Right kidney (tissue), 9 donors: ENCODE measurements at places on chromosomes 5 and 9.

DNA sequence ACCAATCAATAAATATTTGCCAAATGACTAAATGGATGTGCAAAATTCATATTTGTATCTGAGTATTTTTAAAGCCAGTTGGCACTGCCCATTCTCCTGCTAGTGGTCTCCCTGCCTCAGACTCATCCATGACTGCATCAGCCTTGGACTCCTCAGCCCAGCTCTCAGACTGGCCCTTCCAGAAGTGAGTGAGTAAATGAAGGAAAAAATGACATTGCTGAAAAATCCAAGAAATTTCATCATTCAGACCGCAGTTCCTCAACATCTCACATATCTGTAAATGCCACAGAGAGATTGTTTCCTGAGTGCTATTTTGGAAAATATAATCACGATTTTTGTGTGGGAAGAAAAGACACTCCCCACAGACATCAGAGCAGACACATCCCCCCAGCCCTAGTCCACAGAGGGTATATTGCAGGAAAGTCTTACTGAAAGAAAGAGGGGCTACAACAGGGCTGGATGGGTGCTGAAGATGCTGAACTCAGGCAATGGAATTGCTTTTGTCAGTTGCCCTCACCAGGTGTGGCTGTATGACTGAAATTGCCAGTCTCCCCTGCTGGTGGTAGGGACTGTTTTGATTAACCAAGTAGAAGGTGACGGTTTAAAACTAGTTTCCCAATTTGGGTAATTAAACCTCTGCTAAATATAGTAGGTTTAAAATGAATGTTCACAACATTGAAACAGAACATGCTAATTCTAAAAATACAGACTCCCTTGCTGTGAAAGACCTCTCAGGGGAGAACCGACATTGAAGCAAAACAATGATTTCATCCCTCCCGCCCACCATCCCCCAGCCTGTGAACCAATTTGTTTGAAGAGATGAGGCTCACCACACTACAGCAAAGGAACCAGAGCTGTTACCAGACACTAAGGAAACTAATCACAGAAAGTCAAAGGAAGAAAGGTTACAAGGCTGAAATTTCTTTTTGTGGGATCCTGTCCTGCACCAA is 158.8 kb downstream of the DEPDC1B start:
- no peak for DNase-seq

- no peak for DNase-seq
Measured at GRCh38 chr9:115757461-115757860, 396.1 kb upstream of the PAPPA start.

GRCh38 chr5:73437777-73438644 is 10.6 kb downstream of the FOXD1 start:
- no peak for DNase-seq

DNA sequence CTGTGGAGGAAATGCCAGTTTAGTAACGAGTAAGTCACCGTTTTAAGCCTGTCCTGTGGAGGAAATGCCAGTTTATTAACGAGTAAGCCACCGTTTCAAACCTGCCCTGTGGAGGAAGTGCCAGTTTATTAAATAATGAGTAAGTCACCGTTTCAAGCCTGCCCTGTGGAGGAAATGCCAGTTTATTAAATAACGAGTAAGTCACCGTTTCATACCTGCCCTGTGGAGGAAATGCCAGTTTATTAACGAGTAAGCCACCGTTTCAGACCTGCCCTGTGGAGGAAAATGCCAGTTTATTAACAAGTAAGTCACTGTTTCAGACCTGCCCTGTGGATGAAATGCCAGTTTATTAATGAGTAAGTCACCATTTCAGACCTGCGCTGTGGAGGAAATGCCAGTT is 18.9 kb upstream of the PDCD6 start:
- no peak for DNase-seq

GRCh38 chr5:111337133-111337532 is 112.9 kb downstream of the CAMK4 start:
- no peak for DNase-seq

DNA sequence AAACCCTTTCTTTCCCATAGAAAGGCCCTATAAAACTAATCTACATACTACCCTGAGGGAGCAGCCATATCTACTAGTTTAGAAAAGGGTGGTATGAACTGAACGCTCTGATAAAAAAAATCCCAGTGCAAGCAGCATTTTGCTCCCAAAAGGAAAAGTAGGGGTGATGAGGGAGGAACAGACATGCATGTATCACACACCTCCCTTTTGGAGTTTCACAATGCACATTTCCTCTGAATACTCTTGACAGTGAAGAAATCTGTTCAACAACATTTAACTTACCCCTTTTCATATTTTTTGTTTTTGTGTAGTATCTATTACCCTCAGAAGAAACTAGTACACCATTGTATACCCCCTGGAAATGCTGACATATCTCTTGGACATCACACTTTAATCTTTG is 411.4 kb downstream of the MAT2B start:
- no peak for DNase-seq

DNA sequence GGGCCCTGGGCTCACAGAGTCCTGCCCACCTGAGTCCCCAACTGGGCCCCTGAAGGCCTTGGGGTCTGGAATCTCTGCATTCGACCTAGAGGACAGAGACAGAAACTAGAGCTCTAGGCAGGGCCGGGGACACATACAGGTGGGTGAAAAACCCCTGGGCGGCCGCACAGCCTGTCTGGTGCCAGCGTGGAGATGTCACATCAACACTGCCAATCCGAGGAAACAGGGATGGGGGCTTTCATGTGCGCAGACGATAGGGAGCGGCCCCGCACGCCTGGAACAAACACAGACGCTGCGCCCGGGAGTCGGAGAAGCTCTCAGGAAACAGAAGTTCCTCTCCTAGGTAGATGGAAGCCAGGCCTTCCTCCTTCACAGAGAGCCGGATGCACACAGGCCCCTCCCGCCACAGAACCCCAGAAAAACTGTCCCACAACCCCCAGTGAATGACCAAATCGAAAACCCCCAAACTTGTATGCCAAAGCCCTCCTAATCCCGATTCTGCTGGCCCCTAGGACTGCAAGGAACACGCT is 1.8 kb downstream of the GRM6 start:
- DNase-seq, result no peak

- DNase-seq, result no peak
Measured at GRCh38 chr9:110828264-110828663, 159.7 kb downstream of the MUSK start.

DNA sequence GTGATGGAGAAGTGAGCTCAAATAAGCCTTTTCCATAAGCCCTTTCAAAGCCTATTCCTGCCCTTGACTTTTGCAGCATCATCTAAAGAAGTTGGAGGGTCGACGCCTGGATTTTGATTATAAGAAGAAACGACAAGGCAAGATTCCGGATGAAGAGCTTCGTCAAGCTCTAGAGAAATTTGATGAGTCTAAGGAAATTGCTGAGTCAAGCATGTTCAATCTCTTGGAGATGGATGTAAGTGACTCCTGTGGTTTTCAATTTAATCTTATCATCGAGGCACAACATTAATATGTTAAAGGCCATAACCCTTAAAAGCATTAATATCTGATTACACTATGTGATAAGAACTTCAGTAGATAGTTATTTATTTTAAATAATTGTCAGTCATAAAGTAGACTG is 210.4 kb downstream of the SH3GL2 start:
- DNase-seq, result no peak
